ENCODE measurements at places on chromosomes 11 and 22.

- no peak for DNase-seq
These were observed 12.9 kb downstream of the DPP3 start for GRCh38 chr11:66493130-66493529.

- peak; percentile 47 for DNase-seq
These were observed at the start of gene USP47 for GRCh38 chr11:11841723-11842420. Gene USP47 (plus strand): TSS chr11:11841972. CDS start chr11:11842186, 214 bp downstream.

DNA sequence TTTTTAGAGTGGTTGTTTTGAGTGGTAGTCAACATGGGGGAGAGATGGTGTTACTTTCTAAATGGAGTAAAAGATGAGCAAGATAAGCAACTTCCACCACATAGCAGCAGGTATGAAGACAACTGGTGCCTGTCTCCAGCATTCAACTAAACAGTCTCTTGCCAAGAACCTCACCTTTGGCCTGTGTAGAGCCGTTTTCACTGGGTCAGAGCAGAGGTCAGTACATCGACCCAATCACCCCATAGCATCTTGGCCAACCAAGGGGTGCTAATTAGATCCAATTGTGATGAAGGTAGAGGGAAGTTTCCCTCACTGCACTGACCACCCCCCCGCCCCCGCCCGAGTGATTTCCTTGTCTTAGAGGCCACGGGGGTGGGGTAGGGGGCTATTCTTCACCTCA is 188.2 kb downstream of the BLID start:
- no peak for DNase-seq

DNA sequence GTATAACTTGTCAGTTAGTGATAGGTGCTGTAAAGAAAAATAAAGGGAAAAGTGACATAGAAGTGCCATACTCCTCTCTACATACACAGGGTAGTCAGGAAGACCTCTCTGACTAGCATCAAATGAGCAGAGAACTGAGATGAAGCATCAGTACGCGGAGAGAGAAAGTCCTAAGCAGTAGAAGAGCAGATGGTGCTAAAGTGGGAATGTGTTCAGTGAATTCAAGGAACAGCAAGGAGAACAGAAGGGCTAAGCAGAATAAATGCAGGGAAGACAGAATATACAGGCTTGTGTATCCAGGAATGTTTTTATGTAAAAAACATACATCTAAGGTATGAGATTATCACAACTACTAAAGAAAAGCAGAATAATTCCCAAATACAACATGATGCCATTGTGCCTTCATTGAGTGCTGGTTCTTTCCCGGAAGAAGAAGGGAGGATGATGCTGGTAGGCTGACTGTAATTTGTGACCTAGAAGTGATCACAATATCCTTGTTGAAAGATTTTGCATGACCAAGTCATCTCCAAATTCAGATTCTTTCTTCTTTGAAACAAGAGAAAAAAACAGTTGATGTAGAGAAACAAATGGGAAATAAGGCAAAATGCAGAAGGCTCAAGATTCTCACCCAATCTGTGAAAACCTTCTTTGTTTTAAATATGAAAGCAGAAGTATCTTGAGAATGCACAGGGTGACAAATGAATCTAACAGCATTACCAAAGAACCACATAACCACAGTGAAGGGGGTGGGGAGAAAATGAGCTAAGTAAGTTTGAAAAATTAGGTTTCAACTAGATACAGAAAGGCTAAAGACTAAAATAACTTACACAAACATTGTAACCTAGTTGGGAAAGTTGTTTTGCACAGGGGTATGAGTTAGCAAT is 20.5 kb downstream of the MRE11 start:
- no peak for DNase-seq

- DNase-seq, result no peak
These were observed 494.5 kb upstream of the LARGE1 start for GRCh38 chr22:34414467-34415440.

- no peak for DNase-seq
These were observed 113.0 kb downstream of the ME3 start for GRCh38 chr11:86559311-86559945.

DNA sequence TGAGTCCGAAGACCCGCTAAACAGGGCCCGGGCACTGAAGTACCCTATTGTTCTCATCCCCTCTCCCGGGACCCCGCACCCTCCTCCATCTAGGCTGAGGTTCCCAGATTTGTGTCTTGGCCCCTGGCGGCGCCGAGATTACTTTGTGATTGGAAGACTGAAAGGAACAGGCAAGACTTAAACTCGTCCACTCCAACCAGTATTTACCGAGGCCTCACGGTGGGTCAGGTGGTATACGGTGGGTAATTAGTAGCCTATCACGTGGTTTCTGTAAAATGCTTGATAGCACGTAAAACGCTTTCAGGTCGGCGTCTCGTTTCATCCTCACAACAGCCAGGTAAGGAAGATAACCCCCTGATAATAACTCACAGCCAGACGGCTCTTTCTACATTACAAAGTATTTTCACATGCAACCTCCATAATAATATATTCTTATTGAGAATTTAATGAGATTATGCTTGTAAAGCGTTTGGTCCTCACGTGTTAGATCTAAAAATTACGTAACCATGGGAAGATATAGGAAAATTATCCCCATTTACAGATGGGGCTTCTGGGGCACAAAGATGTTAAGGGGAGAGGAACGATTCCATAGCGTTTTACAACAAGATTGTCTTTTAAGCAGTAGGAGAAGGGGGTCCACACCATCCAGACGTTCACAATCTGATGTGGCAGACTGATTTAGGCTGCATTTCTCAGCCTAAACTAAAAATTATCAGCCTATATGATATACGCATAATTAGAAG is 642 bp upstream of the PIK3C2A start:
- no peak for DNase-seq

- no peak for DNase-seq
These were observed 71.3 kb downstream of the TSPAN18 start for GRCh38 chr11:44797886-44798606.

GRCh38 chr22:46538814-46539160 is 1.4 kb upstream of the CELSR1 start:
- no peak for DNase-seq

DNA sequence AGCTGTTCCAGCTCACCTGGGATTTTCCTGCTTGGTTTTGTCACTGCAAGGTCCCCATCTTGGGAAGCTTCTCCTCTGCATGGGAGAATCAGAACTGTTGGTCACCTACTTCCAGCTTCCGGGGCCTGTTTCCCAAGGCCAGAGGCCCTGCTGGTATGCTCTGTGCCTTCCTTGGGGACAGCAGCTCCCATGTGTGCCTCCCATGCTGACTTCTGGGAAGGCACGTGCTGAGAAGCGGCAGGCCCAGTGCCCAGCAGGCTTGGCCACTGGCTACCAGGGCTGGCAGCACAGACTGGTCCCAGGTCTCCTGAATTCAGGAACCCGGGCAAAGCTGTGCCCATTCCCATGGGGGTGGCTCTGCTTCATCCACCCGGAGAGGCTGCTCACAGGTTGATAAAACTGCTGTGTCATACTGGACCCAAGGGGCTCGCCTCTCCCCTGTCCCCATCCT is 33.8 kb downstream of the MYEOV start:
- no peak for DNase-seq

GRCh38 chr22:49004484-49005399 is 822.9 kb downstream of the BRD1 start:
- no peak for DNase-seq

GRCh38 chr11:33897761-33898375 is 6.0 kb upstream of the LMO2 start:
- DNase-seq, result no peak

- no peak for DNase-seq
These were observed 123.2 kb downstream of the KCNQ1OT1 start for GRCh38 chr11:2576549-2576948.

DNA sequence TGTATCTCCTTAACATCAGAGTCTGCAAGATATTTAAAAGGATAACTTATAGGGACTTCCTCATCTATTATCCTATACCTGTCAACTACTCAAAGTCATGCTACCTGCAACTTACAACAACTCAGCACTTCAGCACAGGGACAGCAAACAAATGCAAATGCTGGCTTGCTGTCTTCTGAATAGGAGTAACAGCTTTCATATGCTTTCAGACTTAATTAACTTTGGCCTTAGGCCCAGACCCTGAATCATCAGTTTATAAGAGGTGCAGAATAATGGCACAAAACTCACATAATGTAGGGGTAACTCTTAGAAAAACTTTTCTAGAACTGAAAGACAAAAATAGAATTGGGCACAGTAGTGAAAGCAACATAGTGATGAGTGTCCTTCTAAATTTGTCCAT is 953.4 kb downstream of the DLG2 start:
- peak; percentile 29 for DNase-seq

- no peak for DNase-seq
These were observed 55.6 kb downstream of the APOL3 start for GRCh38 chr22:36104988-36105387.

DNA sequence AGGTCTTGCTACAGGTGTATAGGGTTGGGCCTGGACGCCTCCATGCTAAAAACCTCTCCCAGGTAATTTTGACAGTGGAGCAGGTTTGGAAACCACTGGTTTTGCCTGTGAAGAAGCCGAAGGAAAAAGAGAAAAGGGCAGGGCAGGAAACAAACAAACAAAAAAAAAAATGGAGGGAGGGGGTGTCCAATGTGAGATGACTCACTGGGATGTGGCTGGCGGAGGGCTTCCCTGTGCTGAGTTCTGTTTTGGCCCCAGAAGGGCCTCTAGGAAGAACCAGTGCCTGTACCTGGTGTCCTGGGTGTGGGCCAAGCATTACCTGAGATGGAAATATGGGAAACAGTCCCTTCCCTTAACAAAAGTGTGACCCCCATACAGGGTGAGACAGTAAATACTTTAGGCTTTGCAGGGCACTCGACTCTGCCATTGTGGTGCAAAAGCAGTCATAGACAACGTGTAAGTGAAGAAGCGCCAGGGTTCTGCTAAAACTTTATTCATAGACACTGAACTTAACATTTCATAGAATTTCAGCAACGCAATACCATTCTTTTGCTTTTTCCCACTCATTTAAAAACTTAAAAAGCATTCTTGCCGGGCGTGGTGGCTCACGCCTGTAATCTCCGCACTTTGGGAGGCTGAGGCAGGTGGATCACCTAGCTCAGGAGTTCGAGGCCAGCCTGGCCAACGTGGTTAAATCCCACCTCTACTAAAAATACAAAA is 9.5 kb upstream of the DGKZ start:
- no peak for DNase-seq

DNA sequence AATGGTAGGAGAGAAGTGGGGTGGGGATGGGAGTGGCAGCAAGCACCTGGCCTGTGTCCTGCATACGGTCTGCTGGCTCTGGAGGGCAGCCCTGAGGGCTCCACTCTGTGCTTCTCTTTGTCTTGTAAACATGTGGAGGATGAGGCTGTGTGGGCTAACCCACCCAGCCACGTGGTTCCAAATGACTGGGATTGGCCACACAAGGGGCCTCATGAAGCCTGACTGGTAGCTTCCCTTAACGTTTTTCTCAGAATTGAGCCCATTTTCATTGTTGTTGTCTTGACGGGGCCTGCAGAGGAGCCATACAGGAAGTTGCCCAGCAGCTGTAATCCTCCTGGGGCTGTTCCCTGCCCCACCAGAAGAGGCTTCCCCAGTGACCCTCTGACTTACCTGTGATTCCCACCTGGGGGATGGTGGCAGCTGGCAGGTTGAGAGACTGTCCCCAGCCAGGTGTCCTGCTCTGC is 18.0 kb downstream of the DERL3 start:
- no peak for DNase-seq

- no peak for DNase-seq
These were observed 1.8 kb upstream of the MYO7A start for GRCh38 chr11:77126156-77126775.

DNA sequence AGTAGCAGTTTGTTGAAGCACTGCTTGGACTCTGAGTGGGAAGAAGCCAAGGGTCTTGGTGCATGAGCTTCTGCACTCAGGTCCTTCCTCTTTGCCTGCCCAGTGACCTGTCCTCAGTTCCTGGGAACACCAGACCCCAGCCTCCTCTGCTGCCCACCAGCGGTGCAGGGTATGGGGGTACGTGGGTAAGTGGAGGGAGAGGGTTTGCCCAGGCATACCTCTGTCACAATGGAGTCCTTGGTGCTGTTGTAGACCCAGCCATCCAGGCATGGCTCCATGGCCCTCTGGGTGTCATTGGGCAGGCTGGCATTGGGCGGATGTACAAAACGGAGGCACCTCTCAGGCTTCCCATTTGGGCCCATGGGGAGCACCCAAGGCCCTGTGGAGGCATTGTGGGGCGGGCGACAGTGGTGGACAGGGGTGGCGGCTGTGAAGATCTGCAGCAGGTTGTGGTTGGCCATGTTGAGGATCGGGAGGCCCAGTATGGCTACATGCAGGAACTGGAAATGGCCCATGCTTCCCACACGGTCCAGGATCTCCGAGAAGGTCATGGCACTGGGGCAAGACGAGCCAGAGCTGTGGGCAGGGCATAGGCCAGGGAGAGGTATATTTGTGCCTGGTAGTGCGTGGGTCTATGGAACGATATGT is 1.1 kb downstream of the SLC22A8 start:
- DNase-seq, result no peak

- DNase-seq, result no peak
These were observed 16.5 kb downstream of the TMEM258 start for GRCh38 chr11:61775606-61776554.

DNA sequence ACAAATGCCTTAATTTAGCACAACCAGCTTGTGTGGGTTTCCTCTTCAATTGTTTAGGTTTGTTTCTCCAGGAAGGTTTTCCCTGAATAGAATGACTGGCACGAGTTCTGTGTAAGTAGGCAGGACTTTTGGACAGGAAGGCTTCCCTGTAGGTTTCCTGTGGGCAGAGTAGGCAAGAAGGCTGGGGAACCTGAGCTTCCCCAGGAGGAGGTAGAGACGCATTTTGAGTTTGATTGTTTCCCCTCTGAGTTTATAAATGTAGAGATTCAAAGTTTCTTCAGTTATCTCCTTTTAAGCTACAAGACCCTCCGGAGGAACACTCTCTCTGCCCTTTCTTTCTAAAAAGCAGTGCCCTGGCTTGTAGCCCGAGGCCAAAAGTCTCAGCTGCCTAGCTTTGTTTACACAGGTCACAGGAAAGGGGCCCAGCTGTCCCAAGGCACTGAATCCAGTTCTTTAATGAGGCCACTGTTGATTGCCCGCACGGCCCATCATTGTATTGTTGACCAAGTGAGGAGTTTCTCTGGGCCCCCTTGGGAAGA is 66.6 kb upstream of the RDX start:
- DNase-seq, result no peak

- no peak for DNase-seq
These were observed 808.7 kb downstream of the KCNA4 start for GRCh38 chr11:29208117-29208516.

- DNase-seq, result no peak
These were observed 35.7 kb upstream of the USP47 start for GRCh38 chr11:11806074-11806473.

DNA sequence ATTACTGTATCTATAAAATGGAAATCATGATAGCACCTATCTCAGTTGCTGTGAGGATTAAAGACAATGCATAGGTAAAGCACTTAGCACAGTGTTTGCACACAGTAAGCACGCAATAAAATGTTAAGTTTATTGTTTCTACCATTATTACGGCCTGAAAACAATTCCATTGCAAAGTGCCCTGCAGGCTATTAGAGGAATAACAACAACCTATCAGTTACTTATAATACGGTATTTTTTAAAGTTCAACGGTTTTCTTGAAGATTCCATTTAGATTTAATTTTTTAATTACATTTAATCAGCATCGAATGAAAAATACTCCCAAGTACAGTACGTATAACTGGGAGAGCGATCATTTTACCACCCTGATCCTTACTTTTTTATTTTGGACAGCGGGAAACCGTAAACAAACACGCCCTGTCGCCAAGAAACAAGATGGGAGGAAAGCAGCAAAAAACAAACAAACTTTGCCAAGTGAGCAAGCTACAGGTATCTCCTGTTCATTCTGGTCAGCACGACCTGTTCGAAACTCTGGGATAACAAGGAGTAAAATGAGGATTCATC is 893 bp downstream of the SLC36A4 start:
- no peak for DNase-seq
